Endothelial cell (in vitro differentiated cells): ENCODE measurements at places on chromosomes 3 and 15.
A peak's percentile ranks its signal among the peaks of the same experiment; 100 is the strongest.

DNA sequence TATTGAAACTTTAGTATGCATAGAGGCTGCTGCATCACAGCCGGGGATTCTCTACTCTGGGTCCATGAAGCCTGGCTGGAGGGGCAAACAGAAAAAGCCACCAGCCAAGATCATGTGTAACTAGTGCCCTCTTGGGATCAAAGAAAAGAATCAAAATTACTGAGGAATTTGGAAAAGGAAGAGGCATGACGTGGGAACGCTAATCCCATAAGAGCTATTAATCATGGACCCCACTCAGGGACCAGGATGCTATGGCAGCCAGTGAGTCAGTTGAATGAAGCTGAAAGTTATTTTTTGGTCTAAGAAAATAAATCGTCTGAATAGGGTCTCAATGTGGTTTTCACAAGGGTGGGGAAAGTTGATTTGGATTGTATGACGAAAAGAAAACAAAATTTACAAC lies 1165.1 kb downstream of the ROBO2 start:
- H3K27me3 ChIP-seq: no peaks in the 10 kb centered on the region
- no peak overlapping the region for H3K4me3 ChIP-seq
- no peaks in the 10 kb centered on the region for H3K36me3 ChIP-seq
- DNase-seq: no peak

DNA sequence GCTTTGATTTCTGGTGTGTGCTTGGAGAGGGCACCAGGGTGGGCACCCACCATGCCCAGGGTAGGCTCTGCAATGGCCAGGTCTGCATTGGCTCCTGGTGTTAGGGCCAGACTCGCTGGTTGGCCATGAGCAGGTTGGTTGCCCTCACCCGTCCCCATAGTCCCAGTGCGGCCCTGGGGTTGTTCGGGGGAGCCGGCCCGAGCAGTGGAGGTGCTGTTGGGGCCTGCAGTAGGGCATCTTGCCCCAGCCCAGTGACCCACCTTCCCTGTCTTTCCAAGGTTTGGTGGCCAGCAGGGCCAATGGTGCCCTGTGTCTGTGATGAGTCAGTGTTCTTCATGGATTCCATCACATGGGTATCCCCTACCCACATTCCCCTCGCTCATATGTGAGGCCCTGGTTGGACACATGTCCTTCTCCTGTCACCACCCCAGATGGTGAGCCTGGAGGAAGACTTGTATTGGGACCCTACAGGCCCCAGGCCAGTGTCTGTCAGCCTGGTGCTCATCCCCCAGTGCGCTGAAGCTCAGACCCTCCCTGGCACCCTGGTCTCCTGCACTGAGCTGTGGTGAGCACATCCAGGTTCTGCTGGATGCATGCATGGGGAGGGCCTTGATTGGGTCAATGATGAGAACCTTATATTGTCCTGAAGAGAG lies 190.1 kb downstream of the UBE3A start:
- H3K27ac ChIP-seq: no peak overlapping the region
- H3K4me1 ChIP-seq: no peaks in the 10 kb centered on the region
- peaks cover 11% of the 10 kb centered on the region for H3K27me3 ChIP-seq
- no peak for DNase-seq

- H3K4me1 ChIP-seq: no peaks in the 10 kb centered on the region
- H3K27me3 ChIP-seq: no peaks in the 10 kb centered on the region
- H3K36me3 ChIP-seq: no peaks in the 10 kb centered on the region
- no peak for DNase-seq
- H3K4me3 ChIP-seq: no peak overlapping the region
Observed at GRCh38 chr3:108202080-108202479, 20.1 kb downstream of the IFT57 start.

- H3K36me3 ChIP-seq: peaks cover 21% of the 10 kb centered on the region
- peaks cover 5% of the 10 kb centered on the region for H3K4me1 ChIP-seq
Observed at GRCh38 chr3:195063581-195064193, 207.3 kb downstream of the XXYLT1 start.

GRCh38 chr3:157542711-157543500 lies 39.7 kb upstream of the VEPH1 start:
- DNase-seq: peak; percentile 38
- H3K4me1 ChIP-seq: no peaks in the 10 kb centered on the region
- H3K36me3 ChIP-seq: no peaks in the 10 kb centered on the region
- peaks cover 8% of the 10 kb centered on the region for H3K27me3 ChIP-seq

DNA sequence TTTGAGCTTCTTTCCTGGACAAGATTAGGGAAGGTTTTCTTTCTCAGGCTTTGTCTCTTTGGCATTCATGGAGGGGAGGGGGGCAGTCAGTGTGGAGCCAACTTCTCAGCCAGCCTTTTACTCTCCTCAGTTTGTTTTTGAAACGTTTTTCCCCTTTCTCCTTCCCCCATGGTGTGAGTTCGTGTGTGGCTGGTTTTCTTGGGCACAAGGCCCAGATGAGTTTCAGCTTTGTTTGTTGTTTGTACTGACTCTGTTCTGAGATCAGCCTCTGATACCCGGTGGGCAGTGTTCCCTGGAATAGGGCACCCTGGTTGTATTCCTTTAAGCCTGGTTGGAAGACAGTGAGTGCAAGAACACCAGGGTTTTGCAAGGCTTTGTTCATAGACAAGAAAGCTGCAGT lies 168.2 kb upstream of the RARB start:
- no peak for DNase-seq
- no peaks in the 10 kb centered on the region for H3K4me1 ChIP-seq
- H3K27ac ChIP-seq: no peak overlapping the region
- H3K27me3 ChIP-seq: peaks cover 1% of the 10 kb centered on the region
- H3K36me3 ChIP-seq: no peaks in the 10 kb centered on the region

GRCh38 chr3:48502728-48503168 lies 1.2 kb downstream of the SHISA5 start:
- H3K4me1 ChIP-seq: peaks cover 47% of the 10 kb centered on the region
- peaks cover 2% of the 10 kb centered on the region for H3K27me3 ChIP-seq
- peak overlapping the region; percentile 92 for H3K4me3 ChIP-seq
- DNase-seq: no peak
- peaks cover 29% of the 10 kb centered on the region for H3K36me3 ChIP-seq

DNA sequence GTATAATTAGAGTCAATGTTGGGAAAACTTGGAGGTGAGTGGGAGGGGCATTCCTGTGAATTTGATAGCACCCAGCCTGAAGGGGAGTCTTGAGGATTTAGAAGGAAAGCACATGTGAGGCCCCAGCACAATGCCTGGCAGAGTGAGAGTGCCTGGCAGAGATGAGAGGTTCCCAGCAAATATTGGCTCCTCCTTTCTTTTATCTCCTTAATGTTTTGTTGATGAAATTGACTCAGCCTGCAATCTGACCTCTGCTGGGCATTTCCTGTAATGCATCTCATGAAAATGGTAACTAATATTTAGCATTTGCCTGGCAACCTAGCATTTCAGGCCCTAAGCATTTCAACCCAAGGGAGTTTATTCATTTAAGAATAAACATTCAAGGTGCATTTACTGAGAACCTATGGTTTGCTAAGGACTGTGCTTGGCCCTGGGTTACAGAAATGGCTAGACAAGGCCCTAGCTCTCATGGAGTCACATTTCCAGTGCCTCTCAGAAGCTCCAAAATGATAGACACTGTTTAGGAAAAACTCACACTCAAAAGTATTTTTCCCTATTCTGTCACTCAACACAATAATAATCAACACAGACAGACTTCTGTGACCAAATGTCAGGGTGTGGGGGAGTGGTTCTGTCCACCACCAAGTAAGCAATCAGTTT lies 19.0 kb downstream of the PDHB start:
- no peak overlapping the region for H3K4me3 ChIP-seq
- H3K36me3 ChIP-seq: peaks cover 17% of the 10 kb centered on the region
- peaks cover 5% of the 10 kb centered on the region for H3K27me3 ChIP-seq
- peaks cover 36% of the 10 kb centered on the region for H3K4me1 ChIP-seq
- peak; percentile 42 for DNase-seq
